ENCODE measurements at places on chromosomes 3 and 15.

GRCh38 chr3:112759681-112760080 lies 87.0 kb downstream of the CD200R1L start:
- DNase-seq, result no peak

- DNase-seq, result no peak
Observed at GRCh38 chr3:16707260-16707659, 102.0 kb upstream of the DAZL start.

GRCh38 chr3:13556207-13556606 lies 7.3 kb downstream of the FBLN2 start:
- no peak for DNase-seq

DNA sequence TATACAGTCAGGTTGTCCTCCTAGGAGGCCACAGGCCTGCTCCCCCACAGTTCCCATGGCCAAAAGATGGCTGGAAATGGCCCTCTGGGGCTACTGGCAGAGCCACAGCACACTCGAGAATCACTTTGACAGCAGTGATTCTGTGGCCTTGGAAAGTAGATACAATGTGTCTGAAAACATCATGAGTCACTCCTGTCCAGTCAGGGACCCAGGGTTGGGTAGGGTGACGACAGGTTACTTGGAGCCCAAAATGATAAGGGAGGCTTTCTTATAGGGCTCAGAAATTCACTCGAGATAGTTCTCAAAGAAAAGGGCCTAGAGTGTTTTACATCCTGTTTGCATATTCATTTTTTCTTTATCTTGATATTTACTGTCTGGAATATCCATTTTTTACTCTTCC lies 24.3 kb downstream of the MRPS25 start:
- DNase-seq, result no peak

GRCh38 chr3:49530231-49530630 lies 24.0 kb upstream of the BSN start:
- DNase-seq, result no peak

DNA sequence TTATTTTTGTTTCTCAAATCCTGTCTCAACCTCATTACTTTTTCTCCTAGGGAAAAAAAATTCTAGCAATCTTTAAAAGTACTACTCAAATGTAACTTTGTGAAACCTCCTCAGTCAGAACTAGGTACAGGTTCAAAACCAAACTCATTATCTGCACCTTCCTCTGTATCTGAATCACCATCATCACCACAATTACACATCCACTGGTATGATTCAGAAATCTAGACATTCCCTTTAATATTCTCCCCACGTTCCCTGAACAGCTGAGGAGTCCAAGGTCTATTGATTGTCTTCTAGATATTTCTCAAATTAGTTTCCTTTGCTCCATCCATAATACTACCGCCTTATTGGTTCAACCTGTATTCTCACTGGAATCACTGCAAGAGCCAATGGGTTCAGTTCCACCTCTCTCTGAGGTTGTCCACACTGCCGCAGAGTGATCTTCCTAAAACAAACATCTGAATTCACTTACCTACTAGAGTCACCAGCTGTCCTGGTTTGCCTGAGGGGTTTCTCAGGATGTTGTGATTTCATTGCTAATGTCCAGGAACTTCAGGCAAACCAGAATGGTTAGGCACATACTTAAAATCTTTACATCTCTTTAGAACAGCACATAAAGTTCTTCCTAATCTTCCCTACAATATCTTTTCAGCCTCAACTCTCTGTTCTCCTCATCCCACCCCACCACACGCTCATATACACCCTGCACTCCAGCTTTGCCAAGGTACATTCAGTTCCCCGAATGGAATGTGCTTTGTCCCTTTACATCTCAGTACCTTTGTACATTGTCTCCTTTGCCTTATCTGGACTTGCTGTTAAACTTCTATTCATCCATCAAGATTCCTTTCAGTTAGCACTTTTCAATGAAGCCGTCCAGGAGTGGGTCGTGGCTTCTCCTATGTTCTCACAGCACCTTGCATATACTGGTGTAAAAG lies 24.2 kb downstream of the ATP13A4 start:
- no peak for DNase-seq

DNA sequence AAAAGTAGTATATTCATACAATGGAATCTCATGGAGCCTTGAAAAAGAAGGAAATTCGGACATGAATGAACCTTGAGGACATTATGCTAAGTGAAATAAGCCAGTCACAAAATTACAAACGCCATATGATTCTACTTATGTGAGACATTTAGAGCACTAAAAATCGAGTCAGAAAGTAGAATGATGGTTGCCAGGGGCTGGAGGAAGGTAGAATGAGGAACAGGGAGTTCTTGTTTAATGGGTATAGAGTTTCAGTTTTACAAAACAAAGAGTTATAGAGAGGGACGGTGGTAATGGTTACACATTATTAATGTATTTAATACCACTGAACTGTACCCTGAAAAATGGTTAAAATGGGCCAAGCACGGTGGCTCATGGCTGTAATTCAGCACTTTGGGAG lies 19.5 kb downstream of the UBXN7 start:
- no peak for DNase-seq

DNA sequence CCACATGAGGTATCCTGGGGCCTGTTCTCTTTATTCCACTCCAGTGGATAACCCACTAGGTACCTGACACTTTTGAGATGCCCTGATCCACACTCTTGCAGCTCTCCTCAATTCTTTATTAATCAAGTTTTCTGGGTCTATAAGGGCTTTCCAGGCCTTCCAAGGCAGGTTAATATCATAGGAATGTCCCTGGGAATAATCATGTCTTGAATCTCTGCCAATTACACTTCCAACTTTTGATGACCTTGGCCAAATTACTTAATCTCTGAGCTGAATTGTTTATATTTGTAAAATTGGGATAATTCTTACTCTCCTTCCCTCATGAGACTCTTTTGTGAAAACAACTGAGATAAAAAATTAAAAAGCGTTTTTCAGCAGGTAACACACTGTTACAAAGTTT lies 881.7 kb downstream of the MCTP2 start:
- no peak for DNase-seq

DNA sequence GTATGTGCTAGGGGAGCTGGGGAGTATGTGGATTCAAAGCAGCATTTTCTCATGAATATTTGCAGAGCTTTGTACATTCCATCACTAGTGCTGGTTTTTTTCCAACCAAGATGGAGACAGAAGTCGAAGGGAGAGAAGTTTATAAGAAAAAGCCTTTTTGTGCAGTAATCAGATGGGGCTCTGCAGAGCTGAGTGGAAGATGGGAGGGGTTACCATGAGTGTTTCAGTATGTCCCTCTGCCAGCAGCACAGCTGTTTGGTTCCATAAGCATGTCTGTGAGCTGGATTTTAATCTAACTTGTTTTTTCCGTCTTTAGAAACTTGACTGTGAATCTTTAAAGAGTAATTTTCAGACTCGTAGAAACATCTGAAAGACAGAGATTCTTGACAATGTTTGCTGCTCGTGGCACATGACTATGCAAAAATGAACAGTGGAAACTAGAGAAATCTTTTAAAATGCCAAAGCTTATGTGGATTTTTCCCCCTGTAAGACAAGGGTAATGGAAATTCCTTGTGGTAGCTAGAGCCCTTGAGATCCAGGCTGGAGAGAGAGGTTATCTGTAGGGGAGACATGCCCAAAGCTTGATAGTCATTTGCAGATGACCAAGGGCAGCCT lies 20.3 kb downstream of the STARD9 start:
- no peak for DNase-seq

Measured in substantia nigra (tissue), 51 donors.